ENCODE measurements at places on chromosomes 3 and 15.

DNA sequence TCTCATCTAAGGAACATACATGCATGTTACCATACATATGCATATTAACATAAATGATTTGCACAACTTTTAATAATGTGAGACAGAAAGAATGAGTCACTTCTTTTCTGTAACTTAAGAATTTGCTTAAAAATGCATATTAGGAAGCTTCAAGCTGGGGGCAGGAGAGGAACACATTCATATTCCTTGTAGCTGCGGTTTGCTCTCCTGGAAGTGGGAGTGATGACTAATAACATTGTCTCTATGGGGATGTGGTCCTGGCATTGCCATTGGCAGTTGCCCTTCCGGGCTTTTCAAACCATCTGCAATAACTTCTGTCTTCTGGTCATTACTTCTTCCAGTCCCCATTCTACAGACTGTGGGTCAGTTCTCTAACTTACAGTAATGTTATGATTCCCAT, 15.6 kb downstream of the CHST2 start:
- peak; percentile 84 for DNase-seq

- no peak for DNase-seq
Observed at GRCh38 chr3:131972091-131972490, 62.7 kb downstream of the CPNE4 start.

GRCh38 chr3:134885877-134886621, 91.0 kb downstream of the EPHB1 start:
- DNase-seq, result no peak

DNA sequence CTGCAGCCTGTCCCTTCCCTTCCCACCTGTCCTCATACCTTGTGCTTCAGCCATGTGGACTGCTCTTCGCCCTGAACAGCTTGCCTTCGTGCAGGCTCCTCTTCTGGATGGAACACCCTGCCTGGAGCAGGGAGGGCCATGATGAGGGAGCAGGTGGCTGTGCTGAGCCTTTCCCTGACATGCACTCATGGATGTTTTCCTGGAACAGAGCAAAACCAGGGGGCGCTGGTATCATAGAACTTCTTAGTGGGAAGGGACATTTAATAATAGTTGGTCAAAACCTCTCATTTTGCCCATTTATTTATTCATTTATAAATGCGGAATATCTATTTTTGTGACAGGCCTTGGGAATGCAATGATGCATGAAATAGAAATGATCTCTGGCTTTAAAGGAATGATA, 149.3 kb downstream of the CACNA1D start:
- DNase-seq, result no peak

DNA sequence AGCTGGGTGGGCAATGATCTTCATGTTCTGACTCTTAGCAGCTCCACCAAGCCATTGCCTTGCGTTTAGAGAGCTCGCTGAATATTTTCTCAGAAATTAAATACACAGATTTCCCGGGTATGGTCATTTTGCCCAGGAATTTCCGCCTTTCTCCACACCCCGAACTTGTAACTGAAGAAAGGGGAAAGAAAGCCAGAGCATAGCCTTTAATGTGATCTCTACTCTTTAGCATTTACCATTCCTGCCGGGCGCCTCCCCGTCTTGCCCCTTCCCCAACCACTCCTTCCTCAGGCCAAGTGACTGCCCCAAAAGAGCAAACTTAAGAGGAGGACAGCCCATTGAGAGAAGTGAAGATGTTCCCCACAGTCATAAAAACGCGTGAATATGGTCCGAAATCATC, 53.1 kb downstream of the LMCD1 start:
- no peak for DNase-seq

DNA sequence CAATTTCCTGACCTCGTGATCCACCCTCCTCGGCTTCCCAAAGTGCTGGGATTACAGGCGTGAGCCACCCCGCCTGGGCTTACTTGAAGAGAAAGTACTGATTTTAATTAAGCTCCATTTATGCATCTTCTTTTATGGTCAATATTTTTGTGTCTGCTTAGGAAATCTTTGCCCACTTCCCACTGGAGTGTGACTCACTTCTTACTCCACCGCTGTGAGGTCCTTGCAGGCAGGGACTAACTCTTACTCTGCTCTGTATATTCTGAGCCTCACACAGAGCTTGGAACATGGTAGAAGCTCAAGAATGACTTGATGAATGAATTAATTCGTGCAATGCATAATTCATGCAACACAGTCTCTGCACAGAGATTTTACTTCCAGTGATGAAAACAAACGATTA, 2.9 kb upstream of the TM4SF19 start:
- peak; percentile 36 for DNase-seq

- no peak for DNase-seq
Observed at GRCh38 chr3:178189854-178190253, 346.4 kb upstream of the KCNMB2 start.

- peak; percentile 71 for DNase-seq
Observed at GRCh38 chr3:63967675-63968611, 55.4 kb downstream of the PSMD6 start.

DNA sequence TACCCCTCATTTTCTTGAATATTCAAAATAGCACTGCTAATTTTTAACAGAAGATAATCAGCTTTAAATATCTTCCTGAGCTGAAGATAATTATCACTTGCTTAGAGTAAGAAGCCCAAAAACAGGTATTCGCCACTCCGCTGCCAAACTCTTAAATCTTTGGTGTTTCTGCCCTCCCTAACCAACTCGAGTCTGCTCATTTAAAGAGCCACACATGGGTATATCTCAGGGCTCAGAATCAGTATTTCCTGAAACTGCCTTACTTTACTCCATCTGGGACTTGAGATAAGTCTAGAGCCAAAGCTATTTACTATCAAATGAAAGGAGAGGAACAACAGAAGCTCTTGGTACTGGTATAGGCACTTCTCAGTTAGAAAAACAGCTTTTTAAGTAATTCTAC, 10.8 kb downstream of the PDCD10 start:
- DNase-seq, result no peak

- no peak for DNase-seq
Observed at GRCh38 chr15:26561896-26562295, 211.0 kb downstream of the GABRB3 start.

DNA sequence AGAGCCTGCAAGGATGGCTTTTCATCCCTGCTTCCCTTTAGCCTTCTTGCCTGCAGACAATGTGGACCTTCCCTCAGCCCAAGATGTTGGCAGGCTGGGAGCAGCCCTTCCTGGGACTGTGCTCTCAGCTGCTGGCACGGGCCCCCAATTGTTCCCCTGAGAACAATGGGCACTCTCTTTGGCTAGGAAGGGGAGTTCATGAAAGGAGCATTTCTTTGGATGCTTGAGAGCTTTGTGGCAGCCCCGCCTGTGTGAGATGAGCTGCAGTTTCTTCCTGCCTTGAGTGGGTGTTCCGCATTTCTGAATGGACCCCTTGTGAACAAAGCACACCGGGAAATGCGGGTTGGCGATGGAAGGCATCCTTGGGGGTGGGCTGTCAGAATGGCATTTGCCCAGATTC, 35.0 kb upstream of the BSN start:
- no peak for DNase-seq

- no peak for DNase-seq
Observed at GRCh38 chr3:136281966-136282520, 31.9 kb downstream of the PCCB start.

DNA sequence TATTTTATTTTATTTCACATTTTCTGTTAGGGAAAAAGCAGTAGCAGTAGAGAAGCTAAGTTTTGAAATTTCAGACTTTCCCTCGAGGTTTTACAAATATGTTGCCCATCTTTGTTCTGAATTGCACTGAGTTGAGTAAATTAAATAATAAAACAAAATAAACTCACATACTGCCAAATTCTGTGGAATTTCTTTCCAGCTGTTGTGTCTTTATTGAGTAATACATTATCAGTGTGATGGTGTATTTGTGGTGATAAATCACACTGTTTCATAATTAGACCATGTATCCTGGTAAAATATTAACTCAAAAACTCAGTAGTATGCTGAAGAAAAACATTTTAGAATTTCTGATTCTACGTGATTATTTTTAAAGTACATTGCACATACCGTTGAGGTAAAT, 592.1 kb downstream of the SI start:
- DNase-seq, result no peak

GRCh38 chr3:187288131-187288854, 3.2 kb downstream of the MASP1 start:
- no peak for DNase-seq

DNA sequence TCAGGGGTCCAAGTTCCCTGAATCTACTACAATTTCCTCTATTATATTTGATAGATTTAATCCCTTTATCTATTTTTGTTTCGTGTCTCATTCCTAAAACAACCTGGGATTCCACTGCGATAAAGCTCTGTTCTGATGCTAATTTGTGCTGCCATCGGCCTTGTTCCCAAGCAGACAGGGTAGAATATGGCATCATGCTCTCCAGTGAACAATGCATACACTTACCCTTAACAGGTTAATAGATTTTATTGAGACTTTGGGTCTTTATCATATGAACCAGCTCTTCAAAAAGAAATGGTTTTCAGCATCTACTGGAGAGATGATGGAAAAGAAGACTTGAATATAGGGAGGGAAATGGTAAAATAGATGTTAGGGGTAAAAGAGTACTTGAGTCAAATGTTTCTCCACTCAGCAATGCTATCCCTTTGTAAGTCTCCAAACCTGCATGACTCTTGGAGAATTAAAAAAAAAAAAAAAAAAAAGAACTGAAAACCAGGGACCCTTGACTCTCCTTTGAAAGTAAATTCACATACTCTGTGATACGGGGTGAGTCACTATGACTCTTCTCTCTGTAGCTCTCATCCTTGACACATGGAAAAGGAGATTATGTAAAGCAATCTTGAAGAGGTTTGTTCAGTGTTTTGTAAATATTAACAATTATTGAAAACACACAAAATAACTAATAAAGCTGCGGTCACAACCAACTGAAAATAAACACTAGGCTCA, 268.8 kb downstream of the ZBTB20 start:
- DNase-seq, result no peak

GRCh38 chr15:64251121-64251520, 88.3 kb upstream of the PPIB start:
- no peak for DNase-seq

GRCh38 chr3:23238578-23238977, 35.5 kb downstream of the UBE2E2 start:
- no peak for DNase-seq

DNA sequence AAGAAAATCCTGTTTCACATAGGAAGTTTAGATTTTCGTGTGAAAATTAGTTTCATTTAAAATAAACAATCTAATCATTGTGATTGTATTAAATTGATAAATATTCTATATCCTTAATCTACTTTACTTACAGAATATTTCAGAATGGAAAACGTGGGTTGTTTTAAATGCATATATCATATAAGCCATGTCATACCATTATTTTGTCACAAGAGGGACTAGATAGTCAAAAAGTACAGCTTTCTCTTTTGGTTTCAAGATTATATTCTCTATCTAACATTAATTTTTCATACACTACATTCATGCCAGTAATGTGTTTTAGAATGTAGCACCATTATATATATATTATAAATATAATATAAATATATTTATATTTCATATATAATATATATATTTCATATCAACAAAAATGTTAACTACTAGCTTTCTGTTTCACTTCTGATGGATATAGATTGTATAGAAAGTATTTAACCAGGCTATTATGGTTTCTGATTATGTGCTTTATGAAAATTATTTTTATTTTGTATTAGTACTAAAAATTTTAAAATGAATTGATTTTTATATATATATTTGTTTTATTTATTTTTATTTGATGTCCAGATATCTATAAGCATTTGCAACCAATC, 45.3 kb downstream of the OSTN start:
- no peak for DNase-seq

- no peak for DNase-seq
Observed at GRCh38 chr3:183435661-183436060, 7.2 kb upstream of the MCF2L2 start.

GRCh38 chr15:76196269-76197231, 114.7 kb downstream of the ETFA start:
- DNase-seq, result peak; percentile 65

DNA sequence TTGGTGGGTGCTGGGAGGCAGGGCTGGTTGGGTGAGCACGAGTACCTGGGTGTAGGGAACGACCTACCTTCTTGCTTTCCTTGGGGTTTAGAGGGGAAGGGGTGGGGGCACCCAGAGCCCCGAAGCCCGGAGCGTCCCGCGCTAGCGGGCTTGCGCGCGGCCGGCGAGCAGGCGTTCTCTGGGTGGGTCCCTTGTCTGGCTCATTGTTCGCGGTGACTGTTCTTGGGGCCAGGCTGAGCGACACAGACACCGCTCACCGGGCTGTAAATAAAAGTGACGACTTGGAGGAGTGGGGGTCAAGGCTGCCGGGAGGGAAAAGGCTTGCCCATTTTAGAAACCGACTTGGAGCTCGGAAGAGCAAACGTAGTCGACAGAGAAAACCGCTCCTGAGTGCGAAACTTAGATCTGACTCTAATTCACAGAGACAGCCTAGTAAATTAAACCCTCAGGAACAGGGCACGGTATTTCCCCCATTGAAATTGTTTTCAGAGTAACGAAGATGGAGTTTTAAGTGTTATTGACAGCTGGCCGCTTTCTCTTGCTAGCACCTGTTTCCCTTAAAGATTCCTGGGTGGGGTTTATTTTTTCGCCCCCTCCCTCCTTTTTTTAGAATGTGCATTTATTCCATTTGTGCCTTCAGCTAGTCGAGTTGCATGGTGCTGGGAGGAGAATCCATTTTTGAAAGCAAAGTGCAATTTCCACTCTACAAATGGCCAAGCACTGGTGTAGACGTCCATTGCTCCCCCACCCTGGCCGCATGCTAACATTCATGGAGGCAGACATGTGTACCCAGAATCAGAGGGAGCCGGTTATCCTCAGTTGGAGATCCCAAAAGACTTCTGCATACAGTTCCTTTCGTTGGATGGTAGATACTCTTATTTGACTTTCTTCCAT, 532.1 kb upstream of the SEMA6D start:
- no peak for DNase-seq

DNA sequence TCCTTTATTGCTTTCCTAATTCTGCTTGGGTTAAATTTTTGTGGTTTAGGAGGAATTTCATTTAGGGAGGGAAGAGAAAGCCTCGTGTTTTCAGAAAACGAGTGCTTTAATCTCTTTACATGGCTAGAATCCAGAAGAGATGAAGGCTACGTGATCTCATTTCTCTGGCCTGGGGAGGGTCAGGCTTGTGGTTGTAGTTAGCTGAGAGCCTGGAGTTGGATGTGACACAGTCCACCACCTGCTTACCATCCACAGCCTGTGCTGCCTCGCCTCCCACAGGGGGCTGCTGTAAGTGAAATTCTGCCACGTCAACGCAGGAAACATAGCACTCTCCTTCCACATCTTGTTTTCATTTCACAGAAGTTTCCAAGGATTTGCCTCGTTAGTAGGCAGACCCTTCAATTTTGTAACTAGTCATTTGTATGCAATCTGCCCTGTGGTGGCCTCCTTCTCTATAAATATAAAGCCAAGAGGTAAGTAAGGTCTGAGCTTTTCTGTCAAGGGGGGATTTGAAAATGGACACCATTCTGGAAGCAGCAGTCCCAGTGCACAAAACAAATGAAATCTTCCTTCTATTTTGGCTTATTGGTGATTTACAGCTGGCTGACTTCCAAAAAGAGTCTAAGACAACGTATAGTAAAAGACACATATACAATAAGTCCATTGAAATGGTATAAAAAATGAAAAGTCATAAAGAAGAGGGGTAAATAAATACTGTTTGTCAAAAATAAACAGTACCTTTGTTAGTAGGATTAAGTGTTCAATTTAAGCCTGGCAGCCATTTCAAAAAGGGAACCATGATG, 3.4 kb downstream of the GXYLT2 start:
- DNase-seq, result no peak

GRCh38 chr3:188584958-188585689, 431.2 kb downstream of the LPP start:
- DNase-seq, result peak; percentile 12

Data from HL-60 (cell line).